ENCODE measurements at places on chromosomes 2 and 18.
A peak's percentile ranks its signal among the peaks of the same experiment; 100 is the strongest.

- no peak for DNase-seq
These were observed 393.0 kb upstream of the SALL3 start for GRCh38 chr18:78586586-78586985.

GRCh38 chr2:186612026-186612425 is 22.2 kb downstream of the ITGAV start:
- DNase-seq: no peak

- DNase-seq: no peak
These were observed 141.9 kb upstream of the KCNJ3 start for GRCh38 chr2:154556607-154557006.

GRCh38 chr2:141930803-141931202 is 200.0 kb downstream of the LRP1B start:
- DNase-seq: no peak

GRCh38 chr2:171327043-171327496 is 106.7 kb downstream of the METTL8 start:
- no peak for DNase-seq

DNA sequence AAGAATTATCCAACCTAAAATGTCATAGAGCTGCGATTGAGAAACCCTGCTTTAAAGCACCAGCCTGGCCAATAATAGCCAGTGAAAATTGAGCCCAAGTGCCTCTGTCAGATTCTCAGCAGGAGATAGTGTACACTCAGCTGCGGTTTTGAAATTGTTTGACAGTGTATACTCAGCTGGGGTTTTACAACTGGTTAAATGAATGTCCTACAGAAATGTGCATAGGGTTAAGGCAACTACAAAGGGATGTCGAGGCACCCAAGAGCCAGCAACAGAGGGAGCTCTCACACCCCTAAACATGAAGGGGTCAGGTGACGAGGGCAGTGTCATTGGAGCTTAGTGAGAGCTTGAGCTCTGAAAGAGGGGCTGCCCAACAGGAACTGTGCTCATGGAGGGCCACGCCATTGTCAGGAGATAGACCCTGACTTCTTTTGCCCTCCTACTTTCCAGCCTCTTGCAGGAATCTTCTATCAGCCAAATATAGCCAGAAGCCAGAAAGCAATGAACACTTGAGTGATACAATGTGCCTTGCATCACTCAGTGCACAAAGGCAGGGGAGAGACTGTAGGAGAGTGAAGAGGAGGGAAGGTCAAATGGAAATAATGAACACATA is 15.1 kb downstream of the ACTG2 start:
- DNase-seq: peak; percentile 53

GRCh38 chr2:144946263-144946662 is 426.3 kb upstream of the ZEB2 start:
- no peak for DNase-seq

DNA sequence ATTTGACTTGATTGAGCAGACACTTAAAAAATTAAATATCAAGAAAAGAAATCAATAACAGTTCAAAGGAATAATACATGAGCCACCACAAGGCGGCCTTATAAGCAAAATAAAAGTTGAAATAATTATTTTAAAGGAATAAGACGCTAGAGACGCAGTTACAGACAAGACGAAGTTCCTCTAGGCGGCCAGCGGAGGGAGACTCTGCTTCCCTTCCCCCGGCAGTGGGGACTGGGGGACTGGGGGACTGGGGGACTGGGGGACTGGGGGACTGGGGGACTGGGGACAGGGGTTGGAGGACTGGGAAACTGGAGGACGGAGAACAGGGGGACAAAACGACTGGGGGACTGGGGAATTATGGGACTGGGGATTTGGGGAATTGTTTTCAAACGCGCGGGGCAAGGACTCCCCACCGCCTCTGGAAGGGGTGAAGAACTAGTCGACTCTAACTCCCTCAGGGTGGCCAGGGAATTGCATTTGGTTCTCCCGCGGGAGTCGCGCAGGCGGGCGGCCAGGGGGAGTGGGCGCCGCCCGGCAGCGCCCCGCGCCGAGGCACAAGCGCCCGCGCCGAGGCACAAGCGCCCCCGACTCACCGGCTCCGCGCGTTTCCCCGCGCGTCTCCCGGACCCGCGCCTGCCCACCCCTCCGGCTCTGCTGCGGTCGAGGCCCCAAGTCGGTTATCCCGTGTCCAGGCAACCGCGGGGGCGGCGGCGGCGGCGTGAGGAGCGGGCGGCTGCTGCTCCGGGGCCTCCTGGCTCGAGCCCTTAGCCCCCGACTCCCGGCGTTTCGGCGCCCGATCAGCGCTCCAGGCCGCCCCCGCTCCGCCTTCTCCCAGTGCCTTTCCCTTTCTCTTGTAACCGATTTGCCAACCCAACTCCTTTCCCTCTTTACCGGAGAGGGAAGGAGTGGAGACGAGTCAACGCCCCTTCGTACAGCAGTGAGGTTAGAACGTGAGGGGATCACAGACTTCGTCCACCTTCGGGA is at the start of gene CCDC178:
Gene CCDC178 (minus strand): TSS at position 662 of the 984 bp plus-strand sequence. CDS start 28,633 bp downstream, outside the sequence.
- no peak for DNase-seq

GRCh38 chr2:119292226-119292625 is 68.6 kb downstream of the STEAP3 start:
- no peak for DNase-seq

GRCh38 chr2:68280796-68281195 is 28.5 kb upstream of the PPP3R1 start:
- DNase-seq: no peak

- no peak for DNase-seq
These were observed 220.8 kb downstream of the GULP1 start for GRCh38 chr2:188512456-188512855.

DNA sequence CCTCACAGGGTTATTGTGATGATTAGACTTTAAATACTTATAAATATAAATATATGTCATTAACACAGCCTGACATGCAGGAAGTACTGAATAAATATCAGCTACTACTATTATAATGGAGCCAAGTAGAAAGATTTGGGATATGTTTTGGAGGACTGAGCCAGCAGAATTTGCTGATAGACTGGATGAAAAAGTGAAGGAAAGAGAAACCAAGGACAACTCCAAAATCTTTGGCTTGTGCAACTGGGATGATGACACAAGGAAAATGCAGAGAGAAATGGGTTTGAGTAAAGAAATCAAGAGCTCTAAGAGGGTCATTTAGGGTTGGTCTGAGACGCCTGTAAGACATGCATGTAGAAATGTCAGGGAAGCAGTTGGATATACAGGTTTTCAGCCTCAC is 15.6 kb downstream of the ADD2 start:
- no peak for DNase-seq

DNA sequence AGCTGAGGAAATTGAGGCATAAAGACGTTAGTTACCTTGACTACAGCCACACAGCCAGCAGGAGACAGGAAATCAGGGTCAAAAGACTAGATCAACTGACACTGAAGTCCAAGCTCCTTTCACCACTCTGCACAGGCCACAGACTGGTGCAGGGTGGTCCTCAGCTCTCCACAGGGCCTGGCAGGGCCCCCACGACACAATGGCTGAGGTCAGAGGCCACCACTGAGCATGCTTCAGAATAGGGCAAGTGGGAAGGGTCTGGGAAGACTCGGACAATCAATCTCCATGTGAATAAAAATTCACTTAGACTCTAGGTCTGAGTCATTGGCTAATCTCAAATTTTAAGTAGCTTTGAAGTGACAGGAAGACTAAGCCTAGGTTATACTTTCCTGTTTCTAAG is 201.7 kb downstream of the ALK start:
- DNase-seq: no peak

GRCh38 chr2:198494931-198495330 is 690.5 kb downstream of the PLCL1 start:
- DNase-seq: no peak

GRCh38 chr2:10764896-10765295 is 43.5 kb downstream of the ATP6V1C2 start:
- DNase-seq: no peak

GRCh38 chr2:42085706-42086487 is 38.1 kb downstream of the PKDCC start:
- DNase-seq: no peak

- no peak for DNase-seq
These were observed 168.1 kb upstream of the NCK2 start for GRCh38 chr2:105576440-105577241.

- no peak for DNase-seq
These were observed 13.3 kb upstream of the PRELID3A start for GRCh38 chr18:12394428-12394827.

DNA sequence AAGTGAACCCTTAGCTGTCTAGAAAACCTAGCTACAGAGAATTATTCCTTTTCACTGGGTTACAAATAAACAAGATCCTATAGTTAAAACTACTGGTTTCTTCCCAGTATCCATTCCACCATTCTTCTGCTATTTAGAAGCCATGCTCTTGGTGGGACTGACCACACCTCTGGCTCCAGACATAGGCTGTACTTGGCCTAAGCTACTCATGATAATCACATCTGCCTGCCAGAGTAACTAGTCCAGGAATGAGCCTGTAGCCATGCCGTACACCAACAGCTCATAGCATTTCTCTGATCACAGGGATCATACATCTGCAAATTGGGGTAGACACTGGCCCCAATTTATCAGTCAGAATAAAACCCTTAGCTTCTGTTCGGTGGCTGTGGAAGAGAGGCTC is 33.7 kb downstream of the NABP1 start:
- no peak for DNase-seq

DNA sequence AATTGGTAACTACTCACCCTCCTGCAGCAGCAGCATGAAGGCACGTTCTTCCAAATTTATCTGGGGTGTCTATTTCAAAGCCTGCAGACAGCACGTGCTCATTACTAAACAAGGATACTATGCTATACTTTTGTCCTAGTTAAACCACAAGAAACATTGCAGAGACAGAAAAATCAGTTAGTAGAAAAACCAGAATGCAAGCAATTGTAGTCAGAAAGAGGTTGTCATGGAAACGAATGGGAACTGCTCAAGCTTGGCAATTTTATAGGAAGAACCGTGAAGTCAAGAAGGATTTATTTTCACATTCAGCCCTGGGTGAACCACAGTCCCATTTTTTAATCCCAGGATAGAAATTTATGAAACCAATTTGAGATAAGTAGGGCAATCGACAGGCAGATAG is 162.2 kb upstream of the PGAP1 start:
- no peak for DNase-seq

DNA sequence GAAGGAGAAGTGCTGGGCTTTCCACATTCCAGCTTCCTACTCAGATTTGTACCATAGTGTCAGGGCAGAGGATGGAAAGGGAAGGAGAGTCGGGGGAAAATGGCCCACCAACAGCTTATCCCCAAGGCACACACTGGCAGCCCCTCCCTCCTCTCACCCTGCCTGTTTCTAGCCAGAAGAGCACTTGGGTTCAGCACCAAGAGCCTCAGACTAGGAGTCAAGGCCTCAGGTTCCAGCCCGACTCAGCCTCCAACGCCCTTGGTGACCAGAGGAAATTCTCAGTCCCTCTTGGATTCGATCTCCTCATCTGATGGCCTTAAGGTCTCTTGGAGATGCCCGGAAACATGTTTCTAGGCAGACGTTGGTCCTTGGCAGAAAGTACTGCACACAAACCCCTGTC is 53.9 kb downstream of the TNS1 start:
- no peak for DNase-seq

DNA sequence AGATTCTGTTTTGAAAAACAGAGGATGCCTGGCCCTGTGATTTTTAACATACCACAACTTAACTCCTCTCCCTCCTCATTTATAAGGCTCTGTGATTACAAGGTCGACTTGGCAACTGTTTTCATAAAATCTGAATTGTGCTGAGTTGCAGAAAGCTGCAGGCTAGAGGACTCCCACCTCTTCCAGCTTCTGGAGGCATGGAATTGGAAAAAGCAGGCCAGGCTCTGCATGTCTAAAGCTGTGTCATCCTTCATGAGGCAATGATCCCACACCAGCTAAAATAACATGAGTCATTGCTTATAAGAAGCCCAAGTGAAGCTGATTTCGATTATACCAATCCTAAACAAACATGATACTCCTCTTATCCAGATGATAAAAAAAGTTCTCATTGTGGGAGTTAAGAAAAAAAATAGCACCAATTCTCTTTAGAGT is 11.7 kb downstream of the ARHGAP28 start:
- no peak for DNase-seq

GRCh38 chr18:54440292-54440691 is 82.6 kb downstream of the C18orf54 start:
- no peak for DNase-seq

- no peak for DNase-seq
These were observed 29.5 kb upstream of the IL1R2 start for GRCh38 chr2:101962309-101962708.

GRCh38 chr2:177748360-177748759 is 324.2 kb downstream of the PDE11A start:
- no peak for DNase-seq

DNA sequence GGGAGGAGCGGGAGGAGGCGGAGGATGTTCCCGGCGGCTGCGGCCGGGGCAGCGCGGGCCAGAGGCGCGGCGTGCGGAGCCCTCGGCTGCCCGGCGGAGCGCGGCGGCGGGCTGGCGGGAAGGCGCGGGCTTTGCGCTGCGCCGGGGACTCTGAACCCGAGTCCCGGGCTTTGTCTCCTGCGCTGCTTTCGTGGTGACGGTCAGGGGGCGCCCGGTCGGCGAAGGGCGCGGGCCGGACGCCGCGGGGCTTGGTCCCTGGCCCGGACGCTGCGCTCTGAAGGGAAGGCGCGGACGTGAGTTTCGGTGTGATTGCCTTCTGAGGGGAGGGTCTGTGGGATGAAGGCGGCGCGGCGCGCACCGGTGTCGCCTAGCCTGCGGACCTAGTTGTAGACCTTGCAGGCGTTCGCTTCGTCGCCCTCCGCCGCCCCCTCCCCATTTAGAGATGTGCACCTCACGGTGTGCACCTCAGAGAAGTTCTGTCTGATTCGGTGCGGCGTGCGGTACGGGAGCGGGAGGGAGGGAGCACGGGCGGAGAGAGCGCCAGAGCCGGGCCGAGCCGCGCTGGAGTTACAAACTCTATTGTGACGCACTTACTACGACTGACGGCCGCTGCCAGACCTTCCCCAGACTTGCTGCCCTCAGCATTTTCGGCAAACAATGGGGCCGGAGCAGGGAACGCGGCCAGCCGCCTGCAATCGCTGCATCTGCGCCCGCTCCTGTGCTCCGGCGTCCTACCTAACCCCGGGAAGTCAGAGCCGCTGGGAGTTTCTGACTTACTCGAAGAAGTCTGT is 2.1 kb downstream of the BCL2L11 start:
- DNase-seq: peak; percentile 37

DNA sequence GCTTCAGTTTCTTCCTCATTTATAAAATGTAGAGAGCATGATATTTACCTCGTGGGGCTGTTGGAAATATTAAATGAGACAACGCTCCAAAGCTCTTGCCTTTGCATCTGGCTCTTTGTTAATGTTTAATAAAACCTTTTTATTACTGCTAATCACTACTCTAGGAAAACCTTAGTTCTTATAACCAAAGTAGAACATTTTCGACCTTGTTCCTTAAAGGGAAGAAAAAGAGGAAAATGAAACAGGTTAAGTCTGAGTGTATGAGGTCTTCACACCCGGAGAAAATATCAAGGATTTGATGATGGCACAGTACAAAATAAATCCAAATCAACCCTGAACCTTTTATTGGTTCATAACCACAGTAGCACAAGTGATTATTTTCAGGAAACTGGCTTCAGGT is 86.6 kb upstream of the BCL2L11 start:
- DNase-seq: no peak

Measured in activated naive CD4-positive, alpha-beta T cell treated with Interleukin-2 at 50 U/mL for 16 hours (primary cell).